ENCODE measurements at places on chromosomes 13 and 19.
A peak's percentile ranks its signal among the peaks of the same experiment; 100 is the strongest.

DNA sequence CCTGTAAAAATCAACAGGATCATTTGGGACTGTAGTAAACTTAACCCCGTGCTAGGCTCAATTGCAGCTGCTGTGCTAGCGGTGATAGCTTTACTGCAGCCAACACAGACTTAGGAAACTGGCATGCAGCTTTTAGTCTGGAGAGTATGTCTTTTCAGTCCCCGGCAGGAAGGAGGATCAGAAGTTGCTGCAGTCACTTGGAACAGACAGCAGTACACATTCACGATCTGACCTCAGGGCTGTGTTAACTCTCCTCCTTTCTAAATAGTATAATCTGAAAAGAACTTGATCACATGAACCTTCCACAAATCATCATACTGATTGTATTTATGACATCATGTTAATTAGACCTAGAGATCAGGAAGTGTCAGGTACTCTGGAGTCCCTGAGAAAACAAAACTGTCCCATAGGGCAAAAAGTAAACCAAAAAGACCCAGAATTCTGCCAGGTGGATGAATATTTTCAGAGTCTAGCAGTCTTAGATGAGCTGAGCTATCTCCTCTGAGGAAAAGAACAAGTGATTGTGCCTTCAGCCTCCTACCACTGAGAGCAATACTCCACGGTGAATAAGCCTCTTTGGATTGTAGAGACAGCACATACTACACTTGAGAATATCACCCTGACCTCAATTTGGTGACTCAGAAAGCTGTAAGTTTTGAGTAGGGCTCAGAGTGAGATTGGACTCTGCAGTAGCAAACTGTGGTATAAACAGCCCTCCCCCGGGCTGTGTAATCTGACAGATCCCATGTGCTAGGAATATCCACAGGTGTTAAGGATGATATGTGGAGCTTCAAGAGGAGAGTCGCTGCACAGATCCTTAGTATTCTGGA is 181.0 kb upstream of the GPR12 start:
- peak; percentile 6 for DNase-seq

DNA sequence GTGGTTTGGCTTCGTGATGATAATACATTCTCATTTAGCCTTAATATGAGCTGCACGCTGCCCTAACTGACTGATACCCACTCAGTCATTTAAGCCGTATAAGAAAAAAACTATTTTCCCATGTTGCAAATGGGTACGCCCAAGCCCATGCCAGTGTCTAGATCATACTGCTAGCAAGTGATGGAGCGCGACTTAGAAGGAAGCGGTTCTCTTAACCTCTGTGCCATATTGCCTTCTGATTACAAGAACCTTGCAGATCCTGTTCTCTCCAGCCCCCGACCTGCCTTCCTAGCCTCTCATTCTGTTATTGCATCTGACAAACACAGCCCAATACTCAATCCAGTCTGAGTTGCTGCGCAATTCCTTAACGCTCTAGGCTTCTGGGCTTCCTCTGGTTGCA is 603 bp downstream of the GPALPP1 start:
- no peak for DNase-seq

DNA sequence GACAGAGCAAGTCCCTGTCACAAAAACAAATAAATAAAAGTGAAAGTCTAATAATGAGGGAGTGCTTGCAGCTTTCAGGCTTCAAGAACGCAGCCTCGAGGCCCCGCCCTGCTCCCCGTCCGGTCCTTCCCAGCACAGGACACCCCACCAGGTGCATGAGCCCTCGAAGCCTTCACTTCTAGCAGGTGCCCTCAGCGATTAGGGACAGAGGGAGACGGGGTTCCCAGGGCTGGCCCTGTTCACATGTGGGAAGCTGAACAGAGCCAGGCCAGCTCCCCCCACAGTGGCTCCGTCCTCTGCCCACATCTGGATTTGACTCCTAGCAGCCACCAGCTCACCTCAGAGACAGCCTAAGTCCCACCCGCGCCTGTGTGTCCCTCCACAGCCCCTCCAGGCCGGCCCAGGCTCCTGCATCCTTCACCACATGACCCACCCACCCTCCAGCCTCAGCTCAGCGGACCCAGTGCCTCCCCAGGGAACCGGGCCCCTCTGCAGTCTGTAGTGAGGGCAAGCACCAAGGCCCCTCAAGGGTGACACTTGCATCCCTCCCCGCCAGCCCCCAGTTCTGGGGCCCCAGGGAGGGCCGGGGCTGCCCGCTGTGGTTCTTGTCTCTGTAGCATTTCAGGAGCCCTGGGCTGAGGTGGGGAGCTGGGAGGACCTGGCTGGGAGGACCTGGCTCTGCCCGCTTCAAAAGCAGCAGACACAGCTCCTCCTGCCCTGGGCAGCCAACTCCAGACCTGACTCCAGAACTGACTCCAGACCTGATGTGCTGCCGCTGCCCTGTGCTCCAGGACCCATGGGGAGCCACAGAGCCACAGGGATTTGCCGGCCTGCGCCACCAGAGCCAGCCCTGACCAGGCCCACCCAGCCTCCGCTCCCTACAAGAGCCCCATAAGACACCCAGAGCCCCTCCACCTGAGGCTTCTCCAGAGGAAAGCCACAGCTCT is 27.2 kb downstream of the GPX4 start:
- DNase-seq = peak; percentile 24

- DNase-seq = no peak
Measured at GRCh38 chr13:34002924-34003323, 185.0 kb downstream of the RFC3 start.

- DNase-seq = no peak
Measured at GRCh38 chr19:4302243-4302640, at the start of gene TMIGD2. Gene TMIGD2 (minus strand): TSS chr19:4302389. CDS start chr19:4302385, 4 bp downstream.

GRCh38 chr19:31057476-31057875 is 291.8 kb downstream of the TSHZ3 start:
- DNase-seq = no peak

DNA sequence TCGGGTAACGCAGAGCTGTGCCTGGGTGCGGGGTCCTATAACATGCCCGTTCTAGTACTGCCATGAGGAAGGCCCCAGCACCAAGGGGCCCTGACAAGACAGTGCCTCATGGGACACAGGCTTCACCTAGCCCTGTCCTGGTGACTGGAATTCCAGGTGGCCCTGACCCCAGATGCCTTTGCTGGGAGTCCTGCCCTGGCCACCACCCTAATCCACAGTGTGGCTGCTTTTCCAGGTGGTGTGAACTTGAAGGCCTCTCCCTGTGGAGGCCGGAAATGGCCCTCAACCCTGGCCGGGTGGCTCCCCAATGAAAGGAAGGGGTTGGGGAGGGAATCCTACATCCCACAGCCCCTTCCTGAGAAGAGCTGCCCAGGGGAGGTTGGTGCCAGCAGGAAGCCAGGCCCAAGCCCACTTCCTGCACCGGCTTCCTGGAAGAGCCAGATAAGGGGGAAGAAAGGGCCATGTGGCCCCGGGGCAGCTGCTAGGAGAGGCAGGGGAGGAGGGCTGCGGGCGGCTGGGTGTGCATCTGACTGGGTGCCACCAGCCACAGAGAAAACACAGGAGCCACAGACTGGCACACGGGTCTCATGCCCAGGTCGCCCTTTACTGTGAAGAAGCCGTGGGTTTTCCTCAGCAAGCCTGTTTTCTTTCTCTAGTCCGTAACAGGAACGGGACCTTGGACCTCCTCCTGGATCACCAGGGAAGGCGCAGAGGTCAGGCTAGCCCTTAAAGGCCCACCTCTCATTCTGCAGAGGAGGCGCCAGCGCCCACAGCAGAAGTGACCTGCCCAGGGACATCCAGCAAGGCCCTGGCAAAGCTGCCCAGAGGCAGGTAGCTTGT is 4.7 kb downstream of the LSM4 start:
- DNase-seq = no peak

DNA sequence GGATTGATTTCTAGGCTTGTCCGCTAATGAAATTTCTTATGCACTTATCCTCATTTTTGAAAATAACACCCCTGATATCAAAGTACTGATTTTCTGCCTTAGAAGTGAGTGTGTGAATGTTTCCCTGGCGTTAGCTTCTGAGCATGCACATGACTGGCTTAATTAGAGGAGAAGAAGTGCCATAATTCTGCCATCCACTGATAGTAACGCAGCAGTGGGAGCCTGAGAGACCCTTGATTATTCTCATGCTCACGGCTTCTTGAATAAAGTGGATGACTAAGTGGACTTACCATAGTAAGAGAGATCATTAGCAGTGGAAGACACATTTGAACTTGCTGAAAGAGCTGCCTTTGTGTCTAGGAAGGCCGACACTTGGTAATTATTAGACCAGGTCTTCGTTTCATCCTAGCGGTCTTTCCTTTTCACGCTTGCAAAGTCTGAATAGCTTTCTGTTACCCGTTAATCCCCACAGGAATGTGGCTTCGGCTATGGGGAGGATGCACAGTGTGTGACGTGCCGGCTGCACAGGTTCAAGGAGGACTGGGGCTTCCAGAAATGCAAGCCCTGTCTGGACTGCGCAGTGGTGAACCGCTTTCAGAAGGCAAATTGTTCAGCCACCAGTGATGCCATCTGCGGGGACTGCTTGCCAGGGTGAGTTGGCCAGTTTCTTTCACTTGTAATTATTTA is 45.3 kb downstream of the TNFRSF19 start:
- no peak for DNase-seq

DNA sequence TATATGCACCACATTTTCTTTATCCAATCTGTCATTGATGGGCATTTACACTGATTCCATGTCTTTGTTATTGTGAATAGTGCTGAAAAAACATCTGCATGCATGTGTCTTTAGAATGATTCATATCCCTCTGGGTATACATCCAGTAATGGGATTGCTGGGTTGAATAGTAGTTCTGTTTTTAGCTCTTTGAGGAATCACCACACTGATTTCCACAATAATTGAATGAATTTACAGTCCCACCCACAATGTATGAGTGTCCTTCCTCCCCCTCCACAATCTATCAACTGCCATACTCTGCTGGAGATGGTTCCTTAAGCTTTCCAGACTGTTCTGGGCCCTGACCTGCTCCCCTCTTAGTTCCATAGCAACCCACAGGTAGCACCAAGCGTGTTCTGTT is 667.0 kb downstream of the LIG4 start:
- no peak for DNase-seq

- DNase-seq = peak; percentile 26
Measured at GRCh38 chr13:51832471-51833152, 12.4 kb downstream of the TMEM272 start.

Measured in T-helper 2 cell (primary cell).